Naive thymus-derived CD8-positive, alpha-beta T cell (primary cell): ENCODE measurements at places on chromosomes 5 and 9. TPM values are rescaled to one million over a fixed set of nuclear protein-coding genes. Genes with fewer than 3 reads are reported as not detected.

- no peak for DNase-seq
Observed at GRCh38 chr9:98091735-98092612, 27.0 kb downstream of the TRIM14 start.

ALDOB gene
- total RNA-seq: not detected

GRCh38 chr5:94698197-94698596 lies 79.7 kb downstream of the SLF1 start:
- no peak for DNase-seq

DNA sequence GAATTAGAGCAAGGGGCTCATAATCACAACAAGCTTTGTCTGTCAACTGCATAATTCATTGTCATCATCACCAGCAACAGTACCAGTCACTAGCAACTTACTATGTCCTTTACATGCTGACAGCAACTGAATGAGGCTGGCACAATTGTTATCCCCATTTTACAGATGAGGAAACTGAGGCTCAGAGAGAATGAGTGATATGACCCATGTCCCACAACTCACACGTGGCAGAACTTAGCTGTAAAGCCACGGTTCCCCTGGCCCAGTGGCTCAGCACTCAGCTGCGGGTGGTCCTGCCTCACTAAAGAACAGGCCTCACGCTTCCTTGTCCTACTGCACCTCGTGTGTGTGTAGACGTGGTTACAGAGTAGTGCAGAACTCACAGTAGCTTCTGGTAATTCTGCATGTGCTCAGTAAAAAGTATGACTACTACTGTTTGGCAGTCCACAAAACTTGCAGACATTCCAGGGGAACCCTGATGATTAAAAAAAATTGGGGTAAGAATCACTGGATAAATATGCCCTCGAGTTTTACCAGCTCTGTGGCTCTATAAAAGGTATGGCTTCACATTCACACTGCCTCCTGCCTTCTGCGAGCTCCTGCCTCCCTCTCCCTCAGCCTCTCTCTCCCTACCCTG lies 30.2 kb downstream of the AFAP1L1 start:
- DNase-seq: no peak

SLC25A2 gene
- 2.1 TPM for total RNA-seq

DNA sequence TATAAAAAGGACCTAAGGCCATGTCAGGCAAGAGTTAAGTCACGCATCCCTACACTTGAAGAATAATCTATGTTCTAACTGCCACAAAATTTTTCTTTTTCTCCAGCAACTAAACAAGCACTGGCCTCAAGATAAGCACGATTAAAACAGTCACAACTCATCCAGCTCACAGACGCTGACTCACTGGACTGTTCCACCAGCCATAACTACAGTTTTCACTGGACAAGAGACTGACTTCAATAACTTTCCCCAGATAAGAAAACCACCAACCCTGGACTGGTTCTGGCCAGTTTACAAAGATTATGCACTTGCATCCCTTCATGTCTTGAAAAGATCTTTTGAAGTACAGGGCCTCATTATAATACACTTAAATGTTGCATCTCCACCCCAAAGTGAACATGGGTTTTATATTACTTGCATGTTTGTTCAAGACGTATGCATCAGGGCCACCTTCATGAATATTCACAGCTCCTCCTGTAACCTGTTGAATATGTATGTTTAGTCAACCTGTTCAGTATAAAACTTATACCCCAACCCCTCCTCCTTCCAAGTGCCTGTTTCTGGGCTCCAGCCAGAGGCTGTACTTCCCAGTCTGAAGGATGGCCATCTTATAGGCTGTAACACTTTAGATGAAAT lies 129.3 kb upstream of the EPB41L4A start:
- no peak for DNase-seq

PRDM9 gene
- total RNA-seq: not detected

GRCh38 chr9:35681341-35682002 lies 7.7 kb downstream of the CA9 start:
- no peak for DNase-seq

DNA sequence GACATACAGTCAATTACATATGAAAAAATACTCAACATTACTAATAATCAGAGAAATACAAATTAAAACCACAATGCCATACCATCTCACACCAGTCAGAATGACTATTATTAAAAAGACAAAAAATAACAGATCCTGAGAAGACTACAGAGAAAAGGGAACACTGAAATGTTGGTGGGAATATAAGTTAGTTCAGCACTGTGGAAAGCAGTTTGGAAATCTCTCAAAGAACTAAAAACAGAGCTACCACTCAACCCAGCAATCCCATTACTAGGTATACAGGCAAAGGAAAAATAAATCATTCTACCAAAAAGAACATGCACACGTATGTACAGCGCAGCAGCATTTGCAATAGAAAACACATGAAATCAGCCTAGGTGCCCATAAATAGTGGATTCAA lies 41.6 kb upstream of the CCNG1 start:
- no peak for DNase-seq

DNA sequence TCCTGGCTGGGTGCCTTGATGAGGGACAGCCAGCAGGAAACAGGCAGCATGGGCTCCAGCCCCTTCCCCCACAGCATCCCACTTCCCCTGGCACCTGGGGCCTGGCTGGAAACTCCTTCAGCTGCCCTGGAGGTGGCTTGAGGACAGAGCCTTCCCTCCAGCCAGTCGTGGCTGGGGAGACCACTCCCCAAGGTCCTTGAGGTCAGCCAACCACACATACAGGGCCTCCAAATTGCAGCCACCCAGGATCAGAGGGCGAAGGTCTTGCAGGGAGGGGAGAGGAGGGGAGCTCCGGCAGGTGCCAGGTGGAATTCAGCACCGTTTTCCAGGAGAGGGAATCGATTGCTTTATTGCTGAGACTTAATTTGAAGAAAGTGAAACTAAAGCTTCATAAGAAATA lies 280.4 kb downstream of the PBX3 start:
- no peak for DNase-seq

DNA sequence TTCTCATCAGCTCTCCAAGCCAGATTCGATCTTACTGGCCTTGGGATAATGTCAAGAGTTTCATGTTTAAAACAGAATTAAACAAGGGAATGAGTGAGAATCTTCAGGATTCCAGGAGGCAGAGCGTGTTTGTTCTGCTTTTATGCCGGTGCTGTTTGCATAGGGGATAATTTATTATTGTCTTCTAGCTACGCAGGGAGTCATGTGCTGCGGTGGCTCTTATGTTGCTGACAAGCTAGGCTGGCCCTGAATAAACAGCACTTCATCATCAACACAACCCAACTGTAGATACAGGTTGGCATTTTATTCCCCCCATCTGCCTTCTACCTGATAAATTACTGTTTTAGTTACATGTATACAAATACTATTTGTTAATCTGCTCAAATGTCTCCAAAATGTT lies 47.1 kb upstream of the PCA3 start:
- no peak for DNase-seq

DNA sequence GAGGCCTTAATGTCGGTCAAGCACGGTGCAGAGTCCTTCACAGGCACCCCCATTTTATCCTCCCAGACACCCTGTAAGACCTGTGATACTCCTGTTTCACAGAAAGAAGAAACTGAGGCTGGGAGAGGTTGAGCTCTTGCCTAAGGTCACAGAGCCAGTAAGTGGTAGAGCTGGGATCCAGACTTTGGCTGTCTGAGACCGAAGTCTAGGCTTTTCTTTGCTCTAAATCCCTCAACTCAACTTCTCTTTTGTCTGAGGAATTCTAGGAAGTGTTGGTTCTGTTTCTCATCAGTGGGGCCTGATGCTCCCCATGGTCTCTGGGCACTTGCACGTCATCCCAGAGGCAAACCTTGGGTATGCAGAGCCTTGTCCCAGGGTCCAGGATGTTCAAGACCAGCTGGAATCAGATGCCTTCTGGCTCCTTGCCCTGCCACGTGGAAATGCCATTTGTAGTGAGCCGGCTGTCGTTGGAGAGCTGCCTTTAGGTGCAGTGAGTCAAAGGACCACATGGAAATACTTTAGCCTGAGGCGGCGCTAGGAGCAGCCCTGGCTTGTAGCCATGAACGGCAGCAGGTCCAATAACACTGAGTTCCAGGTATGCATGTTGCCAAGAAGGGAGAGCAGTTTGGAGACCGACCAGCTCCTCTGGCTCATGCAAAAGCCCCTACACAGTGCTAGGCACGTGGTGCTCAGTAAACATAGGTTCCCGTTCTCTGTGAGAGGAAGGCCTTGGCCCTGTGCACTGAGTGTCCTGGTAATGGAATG lies 9.2 kb downstream of the DCANP1 start:
- DNase-seq: no peak

RNF224 gene
- 0.21 TPM for total RNA-seq

DNA sequence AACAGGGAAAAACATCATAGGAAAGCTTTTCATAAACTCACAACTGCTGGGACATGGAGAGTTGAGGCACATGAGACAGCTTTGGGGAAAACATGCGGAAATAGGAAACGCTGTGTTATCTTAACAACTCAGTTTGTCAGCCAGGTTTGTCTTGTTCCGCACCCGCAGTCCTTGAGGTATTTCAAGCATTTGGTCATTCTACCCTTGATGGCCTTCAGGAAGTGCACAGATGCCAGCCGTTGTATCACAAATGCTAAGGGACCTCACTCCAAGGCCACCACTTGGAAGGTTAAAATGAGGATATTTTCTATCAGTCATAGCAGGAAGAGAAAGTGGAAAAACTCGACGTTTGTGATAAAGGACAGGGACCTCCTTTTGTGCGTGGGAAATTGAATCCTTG lies 83.8 kb downstream of the TRIO start:
- DNase-seq: no peak

CD74 gene
- 293 TPM for total RNA-seq

- peak; percentile 8 for DNase-seq
Observed at GRCh38 chr9:4422495-4422894, 67.8 kb upstream of the SLC1A1 start.

DCP2 gene
- 67.9 TPM for total RNA-seq

GRCh38 chr9:134371731-134372130 lies 45.5 kb downstream of the RXRA start:
- no peak for DNase-seq

- no peak for DNase-seq
Observed at GRCh38 chr9:124778575-124779367, 1.8 kb downstream of the OLFML2A start.

- DNase-seq: no peak
Observed at GRCh38 chr5:98938464-98938863, 9.7 kb upstream of the CHD1 start.

DNA sequence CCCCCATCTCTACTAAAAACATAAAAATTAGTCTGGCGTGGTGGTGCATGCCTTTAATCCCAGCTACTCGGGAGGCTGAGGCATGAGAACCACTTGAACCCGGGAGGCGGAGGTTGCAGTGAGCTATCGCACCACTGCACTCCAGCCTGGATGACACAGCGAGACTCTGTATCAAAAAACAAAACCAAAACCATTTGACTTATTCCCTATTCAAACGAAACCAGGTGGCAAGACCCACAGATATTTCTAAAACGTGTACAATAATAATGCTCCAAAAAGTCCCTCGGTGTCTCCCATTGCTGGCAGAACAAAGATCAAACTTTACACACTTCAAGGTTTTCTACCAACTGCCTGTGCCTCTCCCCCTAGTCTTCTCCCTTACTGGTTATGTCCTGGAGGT lies 29.8 kb downstream of the HMGCR start:
- DNase-seq: no peak

GGTA1 gene
- total RNA-seq: not detected

DNA sequence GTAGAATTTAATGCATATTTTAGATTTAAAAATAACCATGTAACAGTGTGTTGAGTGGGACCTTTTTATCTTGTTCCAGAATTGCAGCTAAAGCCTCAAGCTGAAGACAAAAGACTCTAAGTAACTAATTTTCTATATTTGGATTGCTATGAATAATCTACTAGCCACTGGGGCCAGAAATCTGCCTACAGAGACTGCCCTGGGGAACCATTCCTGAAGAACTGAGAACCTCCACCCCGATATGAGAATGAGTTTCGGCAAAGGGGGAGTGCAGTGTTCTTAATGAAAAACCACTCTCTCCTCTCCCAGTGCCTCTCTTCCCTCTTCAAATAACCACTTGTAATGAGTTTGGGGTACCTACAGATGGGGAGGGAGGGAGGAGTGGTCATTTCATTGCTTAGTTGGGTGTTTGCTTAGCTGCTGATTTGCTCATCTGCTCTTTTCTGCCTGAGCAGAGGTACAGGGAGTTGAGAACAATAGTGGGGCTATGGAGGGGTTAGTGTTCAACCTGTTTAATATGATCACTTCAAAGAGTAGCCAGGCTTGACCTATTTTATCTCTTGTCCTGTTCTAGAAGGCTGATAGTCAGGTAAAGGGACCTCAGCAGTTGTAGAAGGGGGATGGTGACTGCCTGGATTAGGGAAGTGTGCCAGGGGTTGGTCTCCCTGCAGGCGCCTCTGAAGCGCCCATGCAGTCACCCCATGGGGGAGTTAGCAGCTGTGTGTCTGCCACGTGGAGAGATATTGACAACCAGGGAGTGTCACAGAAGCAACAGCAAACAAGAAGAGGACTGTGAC lies 47.7 kb downstream of the ATG10 start:
- no peak for DNase-seq

GRCh38 chr9:83491995-83492394 lies 46.2 kb downstream of the FRMD3 start:
- DNase-seq: no peak

CEL gene
- total RNA-seq: 1.6 TPM

HTR4 gene
- not detected for total RNA-seq

TEK gene
- total RNA-seq: not detected

GRCh38 chr9:82410866-82411265 lies 422.3 kb downstream of the SPATA31D1 start:
- no peak for DNase-seq

DNA sequence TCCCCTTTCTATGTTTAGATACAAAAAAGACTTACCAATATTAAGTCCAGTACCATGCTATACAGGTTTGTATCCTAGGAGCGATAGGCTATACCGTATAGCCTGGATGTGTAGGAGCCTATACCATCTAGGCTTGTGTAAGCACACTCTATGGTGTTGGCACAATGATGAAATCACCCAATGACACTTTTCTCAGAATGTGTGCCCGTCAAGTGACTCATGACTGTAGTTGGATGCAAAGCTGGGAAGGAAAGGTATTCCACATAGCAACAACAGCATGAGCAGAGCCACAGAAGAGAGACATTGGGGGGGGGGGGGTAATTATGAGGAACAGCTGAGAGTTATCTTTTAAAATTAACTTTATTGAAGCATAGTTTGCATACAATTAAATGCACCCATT lies 63.2 kb downstream of the TTLL11 start:
- DNase-seq: no peak

- DNase-seq: no peak
Observed at GRCh38 chr9:132040246-132040645, 39.4 kb downstream of the MED27 start.

DNA sequence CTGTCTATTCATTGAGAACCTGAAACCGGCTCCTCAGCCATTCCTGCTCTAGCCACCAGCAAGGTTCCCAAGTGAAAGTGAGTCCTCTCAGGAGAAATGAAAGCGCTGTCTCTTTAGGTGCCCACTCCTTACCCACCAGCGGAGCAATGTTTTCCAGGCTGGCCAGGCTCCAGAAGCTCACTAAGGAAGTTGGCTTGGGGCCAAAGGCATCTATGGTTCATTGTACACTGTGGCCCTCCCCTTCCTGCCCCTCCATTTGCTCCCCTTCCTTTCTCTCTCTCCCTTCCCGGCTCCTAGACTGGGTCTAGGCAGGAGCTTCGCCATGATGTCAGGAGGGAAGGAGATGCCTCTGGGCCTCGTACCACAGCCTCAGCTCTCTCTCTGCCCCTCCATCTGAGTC lies 1.1 kb upstream of the GABRP start:
- DNase-seq: no peak
